Liver (tissue), 10 donors: ENCODE measurements at places on chromosomes 11 and 22.

GRCh38 chr11:23473782-23474181 is 613.5 kb upstream of the CCDC179 start:
- no peaks in the 10 kb centered on the region for H3K27me3 ChIP-seq
- H3K27ac ChIP-seq = no peak overlapping the region
- DNase-seq = no peak
- no peaks in the 10 kb centered on the region for H3K4me1 ChIP-seq
- H3K36me3 ChIP-seq = no peaks in the 10 kb centered on the region

DNA sequence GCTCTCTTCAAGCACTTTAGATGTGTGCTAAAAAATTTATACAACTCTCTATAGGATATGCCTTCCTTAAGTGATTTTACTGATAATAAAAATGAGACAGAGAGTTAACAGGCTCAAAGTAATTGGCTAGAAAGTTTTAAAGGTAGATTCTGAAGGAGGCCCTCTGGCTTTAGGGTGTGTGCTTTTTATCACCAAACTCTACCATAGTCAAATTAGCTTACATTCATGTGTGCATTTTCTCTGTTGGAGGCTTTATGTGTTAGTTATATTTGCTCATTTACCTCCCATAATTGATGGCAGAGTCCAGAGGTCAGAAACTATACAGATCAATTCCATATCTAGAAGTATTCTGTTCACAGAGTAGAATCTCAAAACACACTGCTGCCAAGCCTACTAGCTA is 317.5 kb downstream of the JRKL start:
- H3K27ac ChIP-seq = no peak overlapping the region
- no peaks in the 10 kb centered on the region for H3K36me3 ChIP-seq
- no peaks in the 10 kb centered on the region for H3K4me1 ChIP-seq
- H3K4me3 ChIP-seq = no peak overlapping the region
- H3K27me3 ChIP-seq = no peaks in the 10 kb centered on the region

DNA sequence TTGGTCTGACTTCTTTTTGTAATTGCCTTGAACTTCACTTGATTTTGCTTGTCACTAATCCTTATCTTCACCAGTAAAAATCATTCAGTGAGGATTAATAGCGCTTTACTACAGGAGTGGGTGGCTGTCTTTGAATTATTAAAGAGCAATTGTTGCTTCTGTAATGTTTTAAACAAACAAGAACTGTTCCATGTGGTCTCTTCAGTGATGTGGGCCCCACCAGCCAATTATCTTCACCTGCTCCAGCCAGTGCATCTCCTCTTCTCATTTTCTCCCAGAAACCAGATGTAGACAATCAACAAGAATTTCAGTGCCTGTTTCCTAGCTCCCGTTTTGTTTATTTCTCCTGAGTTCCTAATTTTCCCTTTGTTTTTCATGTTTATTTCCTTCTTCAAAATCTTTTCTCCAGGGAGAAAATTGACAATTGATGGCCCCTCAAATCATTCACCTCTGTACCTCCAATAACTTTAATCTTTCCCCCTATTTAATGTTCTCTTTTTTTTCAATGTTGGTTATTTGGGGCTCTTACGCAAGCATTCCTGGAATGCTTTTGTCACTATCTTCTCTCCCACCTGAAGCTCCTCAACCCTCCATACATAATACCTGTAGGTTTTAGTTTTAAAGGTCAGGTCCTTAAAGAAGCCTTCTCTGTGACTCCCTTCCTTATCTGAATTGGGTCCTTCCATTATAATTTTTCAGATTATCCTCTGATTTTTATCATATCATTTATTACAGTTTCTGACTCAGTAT is 115.1 kb downstream of the ARFGAP2 start:
- H3K27ac ChIP-seq = no peak overlapping the region
- H3K4me3 ChIP-seq = no peak overlapping the region
- H3K27me3 ChIP-seq = no peaks in the 10 kb centered on the region

DNA sequence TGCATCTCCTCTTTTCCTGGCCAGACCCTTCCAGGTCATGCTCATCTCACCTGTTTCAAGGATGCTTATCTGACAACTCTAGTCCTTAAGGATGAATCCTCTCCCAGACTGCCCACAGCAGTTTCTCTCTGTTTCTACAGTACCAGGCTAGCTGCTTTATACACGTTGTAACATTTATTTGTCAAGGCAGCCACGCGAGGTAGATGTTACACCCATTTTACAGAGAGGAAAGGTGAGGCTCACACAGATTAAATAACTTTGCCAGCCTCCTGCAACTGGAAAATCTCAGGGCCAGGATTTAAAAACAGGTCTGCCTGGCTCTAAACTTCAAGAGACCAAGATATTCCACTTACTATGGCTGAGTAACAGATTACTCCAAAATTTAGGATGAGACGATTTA is 45.7 kb upstream of the E2F8 start:
- H3K4me3 ChIP-seq = no peak overlapping the region
- H3K4me1 ChIP-seq = no peaks in the 10 kb centered on the region
- DNase-seq = no peak
- no peaks in the 10 kb centered on the region for H3K36me3 ChIP-seq
- H3K27me3 ChIP-seq = no peaks in the 10 kb centered on the region
- H3K27ac ChIP-seq = no peak overlapping the region

DNA sequence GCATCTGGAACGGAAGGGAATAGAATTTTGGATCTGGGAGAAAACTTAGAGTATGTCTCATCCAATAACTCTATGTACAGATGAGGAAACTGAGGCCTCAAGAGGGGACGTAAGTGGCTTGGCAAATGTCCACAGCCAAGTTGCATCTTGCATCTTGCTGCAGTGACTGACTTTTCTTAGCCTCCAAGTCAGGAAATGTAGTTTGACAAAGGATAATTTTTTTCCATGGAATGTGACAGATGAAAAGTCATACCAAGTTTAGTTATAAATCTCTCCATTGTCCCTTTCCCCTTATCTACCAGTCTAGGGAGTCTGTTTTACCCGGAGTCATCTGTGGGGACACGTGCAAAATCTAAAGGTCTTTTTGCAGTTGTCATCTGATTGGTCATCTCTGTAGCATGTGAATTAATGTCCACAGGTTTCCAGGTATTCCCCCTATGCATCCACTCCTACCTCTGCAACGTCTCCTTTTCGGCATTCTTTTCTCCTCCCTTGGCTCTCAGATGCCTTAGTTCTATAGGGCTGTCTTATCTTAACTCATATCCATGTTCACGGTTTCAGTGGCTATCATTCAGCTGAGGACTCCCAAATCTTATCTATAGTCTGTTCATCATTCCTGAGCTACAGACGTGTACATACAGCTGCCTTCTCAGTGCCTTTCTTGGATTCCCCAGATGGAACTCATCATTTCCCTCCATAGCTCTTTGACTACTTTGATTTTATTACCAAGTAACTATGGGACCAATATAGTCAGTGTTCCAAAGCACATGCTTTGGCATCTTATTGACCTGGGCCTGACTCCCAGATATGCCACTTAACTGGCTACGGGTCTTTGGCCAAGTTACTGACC is 139.5 kb upstream of the TIMP3 start:
- H3K27ac ChIP-seq = no peak overlapping the region
- H3K27me3 ChIP-seq = no peaks in the 10 kb centered on the region
- no peak for DNase-seq
- H3K4me3 ChIP-seq = no peak overlapping the region
- H3K36me3 ChIP-seq = no peaks in the 10 kb centered on the region

GRCh38 chr11:66101066-66101464 is 31.0 kb downstream of the PACS1 start:
- H3K36me3 ChIP-seq = no peaks in the 10 kb centered on the region
- no peaks in the 10 kb centered on the region for H3K4me1 ChIP-seq
- H3K27me3 ChIP-seq = no peaks in the 10 kb centered on the region
- H3K27ac ChIP-seq = no peak overlapping the region
- no peak overlapping the region for H3K4me3 ChIP-seq

- H3K27me3 ChIP-seq = no peaks in the 10 kb centered on the region
- no peak overlapping the region for H3K27ac ChIP-seq
- H3K4me1 ChIP-seq = no peaks in the 10 kb centered on the region
- H3K36me3 ChIP-seq = no peaks in the 10 kb centered on the region
- no peak overlapping the region for H3K4me3 ChIP-seq
These were observed 201.5 kb upstream of the LUZP2 start for GRCh38 chr11:24295360-24295759.

DNA sequence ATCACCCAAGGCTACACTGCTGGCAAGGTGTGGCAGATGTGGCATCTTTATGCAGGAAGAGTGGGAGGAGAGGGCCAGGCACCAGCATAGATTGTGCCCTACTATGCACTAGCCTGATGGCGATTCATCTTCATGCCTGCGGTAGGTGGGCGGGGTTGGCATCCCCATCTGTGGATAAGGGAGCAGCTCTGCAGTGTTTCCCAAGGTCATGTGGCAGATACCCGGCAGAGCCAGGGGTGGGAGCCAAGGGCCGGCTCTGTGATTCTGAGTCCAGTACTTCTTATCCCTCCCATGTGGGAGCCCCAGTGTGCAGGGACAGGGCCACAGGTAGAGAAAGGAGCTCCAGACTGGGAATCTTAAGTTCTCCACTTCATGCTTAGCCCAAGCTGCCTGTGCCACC is 20.0 kb downstream of the CD82 start:
- H3K4me1 ChIP-seq = peaks cover 14% of the 10 kb centered on the region
- H3K27ac ChIP-seq = peak overlapping the region; percentile 61
- no peak overlapping the region for H3K4me3 ChIP-seq

- H3K4me1 ChIP-seq = no peaks in the 10 kb centered on the region
- H3K27me3 ChIP-seq = no peaks in the 10 kb centered on the region
- H3K36me3 ChIP-seq = no peaks in the 10 kb centered on the region
- DNase-seq = no peak
- no peak overlapping the region for H3K4me3 ChIP-seq
These were observed 998.1 kb downstream of the DLG2 start for GRCh38 chr11:84628871-84629620.

- no peak for DNase-seq
- no peak overlapping the region for H3K27ac ChIP-seq
- no peaks in the 10 kb centered on the region for H3K27me3 ChIP-seq
- peaks cover 60% of the 10 kb centered on the region for H3K4me1 ChIP-seq
These were observed 17.2 kb upstream of the TSKU start for GRCh38 chr11:76765863-76766350.

GRCh38 chr11:122131126-122131525 is 15.1 kb upstream of the BLID start:
- H3K4me3 ChIP-seq = no peak overlapping the region
- DNase-seq = no peak
- H3K4me1 ChIP-seq = no peaks in the 10 kb centered on the region
- no peaks in the 10 kb centered on the region for H3K27me3 ChIP-seq

- no peak overlapping the region for H3K27ac ChIP-seq
- no peaks in the 10 kb centered on the region for H3K27me3 ChIP-seq
- H3K4me3 ChIP-seq = no peak overlapping the region
- no peak for DNase-seq
These were observed 441.2 kb upstream of the ANO3 start for GRCh38 chr11:25890626-25891260.
